ENCODE measurements at places on chromosomes 11 and 22. TPM values are rescaled to one million over a fixed set of nuclear protein-coding genes. Genes with fewer than 3 reads are reported as not detected.

DNA sequence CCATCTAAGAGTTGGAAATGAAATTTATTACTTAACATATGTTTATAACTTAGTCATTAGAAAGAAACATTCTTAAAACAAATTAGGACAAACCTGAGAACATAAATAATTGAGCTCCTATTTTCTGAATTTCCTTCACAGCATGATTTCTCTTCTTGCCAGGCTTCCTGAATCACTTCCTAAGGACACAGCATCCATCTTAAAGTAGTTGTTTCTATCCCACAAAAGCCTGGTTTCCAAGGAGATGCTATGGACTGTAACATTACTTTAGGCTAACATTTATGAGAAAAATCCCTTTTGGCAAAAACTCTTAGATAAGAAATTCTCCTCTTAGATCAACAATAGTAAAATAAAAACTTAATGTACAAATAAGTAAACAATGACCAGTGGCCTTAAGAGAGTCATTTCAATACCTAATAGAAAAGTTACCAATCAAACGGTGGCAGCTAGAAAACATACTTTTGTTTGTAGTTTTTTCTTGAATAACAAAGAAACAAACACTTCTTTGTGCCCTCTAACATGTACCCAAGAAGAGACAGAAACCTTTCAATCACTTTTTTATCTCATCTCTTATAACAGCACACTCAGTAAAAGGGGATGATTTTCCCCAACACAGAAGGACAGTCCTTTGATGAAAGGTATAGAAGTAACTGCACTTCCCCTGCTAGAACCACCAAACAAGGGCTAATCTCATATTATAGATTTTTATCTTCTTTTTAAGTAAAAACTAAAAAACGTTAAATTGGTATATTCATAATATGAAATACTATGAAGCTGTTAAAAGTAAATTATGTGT is 74.5 kb downstream of the TTC28 start:
- H3K27ac ChIP-seq = no peak overlapping the region
- no peak overlapping the region for H3K4me3 ChIP-seq
- no peak for DNase-seq
- no peaks in the 10 kb centered on the region for H3K4me1 ChIP-seq
- H3K27me3 ChIP-seq = no peaks in the 10 kb centered on the region

GRCh38 chr11:20110908-20111669 is 49.2 kb downstream of the DBX1 start:
- DNase-seq = peak; percentile 35
- H3K4me1 ChIP-seq = peaks cover 6% of the 10 kb centered on the region
- peaks cover 39% of the 10 kb centered on the region for H3K36me3 ChIP-seq

GRCh38 chr11:9046481-9046880 is 42.7 kb upstream of the NRIP3 start:
- H3K36me3 ChIP-seq = no peaks in the 10 kb centered on the region
- no peaks in the 10 kb centered on the region for H3K27me3 ChIP-seq
- H3K27ac ChIP-seq = no peak overlapping the region
- no peaks in the 10 kb centered on the region for H3K4me1 ChIP-seq
- no peak overlapping the region for H3K4me3 ChIP-seq

DNA sequence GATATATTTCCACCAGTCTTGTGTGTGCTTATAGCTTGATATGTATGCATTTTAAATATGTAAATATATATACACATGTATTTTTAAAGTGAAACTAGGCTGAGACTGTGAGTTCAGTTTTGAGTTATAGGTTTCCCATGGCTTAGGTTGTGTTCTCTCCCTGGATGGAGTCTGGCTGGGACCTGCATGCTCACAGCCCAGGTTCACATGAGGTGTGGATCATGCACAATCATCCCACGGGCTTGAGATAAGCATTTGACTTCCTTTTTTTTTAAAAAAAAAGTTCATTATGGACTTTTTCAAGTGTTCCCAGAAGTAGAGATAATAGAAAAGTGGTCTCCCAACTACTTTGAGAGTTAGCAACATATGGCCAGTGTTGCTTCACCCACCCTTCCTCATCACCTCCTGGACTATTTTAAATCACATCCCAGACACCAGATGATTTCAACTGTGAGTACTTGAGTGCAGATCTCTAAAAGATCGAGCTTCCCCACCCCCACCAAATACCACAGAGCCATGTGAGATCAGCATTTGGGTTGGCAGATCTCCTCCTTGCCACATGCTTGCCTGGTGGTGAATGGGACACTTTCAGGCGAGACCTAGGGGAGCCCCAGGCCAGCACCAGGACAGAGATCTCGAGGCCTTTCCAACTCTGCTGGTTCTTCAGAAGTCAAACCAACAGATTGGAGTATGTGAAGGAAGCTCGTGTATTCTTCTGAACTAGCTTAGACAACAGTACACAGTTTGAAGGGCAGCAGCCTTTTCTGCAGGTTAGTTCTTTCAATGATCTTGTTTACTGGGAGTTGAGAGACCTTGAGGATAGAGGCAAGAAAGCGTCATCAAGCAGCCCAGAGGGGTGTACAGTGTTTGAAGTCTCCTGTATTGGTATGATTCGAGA is 15.9 kb downstream of the MED15 start:
- H3K27me3 ChIP-seq = no peaks in the 10 kb centered on the region
- H3K4me1 ChIP-seq = peaks cover 15% of the 10 kb centered on the region
- H3K4me3 ChIP-seq = no peak overlapping the region

The CNIH2 gene
- 4.0 TPM for polyA plus RNA-seq

The PATE2 gene
- polyA plus RNA-seq = not detected

The KDM4D gene
- polyA plus RNA-seq = 1.8 TPM

GRCh38 chr22:38491707-38492348 is 14.3 kb downstream of the DDX17 start:
- H3K27ac ChIP-seq = no peak overlapping the region
- peaks cover 100% of the 10 kb centered on the region for H3K36me3 ChIP-seq
- DNase-seq = no peak
- no peak overlapping the region for H3K4me3 ChIP-seq
- no peaks in the 10 kb centered on the region for H3K27me3 ChIP-seq

The C1QTNF4 gene
- 6.9 TPM for polyA plus RNA-seq

The PGR gene
- 4.0 TPM for polyA plus RNA-seq

GRCh38 chr11:124147951-124148350 is 32.7 kb downstream of the VWA5A start:
- no peak overlapping the region for H3K27ac ChIP-seq
- H3K36me3 ChIP-seq = no peaks in the 10 kb centered on the region
- H3K27me3 ChIP-seq = no peaks in the 10 kb centered on the region
- H3K4me1 ChIP-seq = no peaks in the 10 kb centered on the region
- no peak for DNase-seq
- H3K4me3 ChIP-seq = no peak overlapping the region

DNA sequence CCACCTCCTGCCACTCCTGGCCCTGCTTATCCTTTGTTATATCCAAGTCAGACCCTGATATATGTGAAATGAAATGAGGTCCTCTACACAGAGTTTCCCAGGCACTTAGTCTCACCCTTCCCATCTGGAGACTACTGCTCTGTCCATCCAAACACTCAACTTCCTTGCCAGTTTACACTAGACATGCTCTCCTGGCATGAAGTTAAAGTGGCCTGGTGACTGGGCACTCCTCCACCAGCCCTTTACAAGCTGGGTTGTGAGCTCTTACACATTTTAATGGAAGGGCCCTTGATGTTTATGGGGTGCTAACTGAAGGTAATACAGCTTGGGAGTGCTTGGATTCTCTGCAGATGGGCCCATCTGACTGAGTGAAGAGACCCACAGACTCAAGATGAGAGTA is 216.1 kb upstream of the NARS2 start:
- no peaks in the 10 kb centered on the region for H3K36me3 ChIP-seq

GRCh38 chr11:115524572-115524971 is 20.4 kb upstream of the CADM1 start:
- H3K27me3 ChIP-seq = no peaks in the 10 kb centered on the region
- no peak overlapping the region for H3K27ac ChIP-seq
- no peaks in the 10 kb centered on the region for H3K4me1 ChIP-seq
- H3K4me3 ChIP-seq = no peak overlapping the region
- DNase-seq = no peak

DNA sequence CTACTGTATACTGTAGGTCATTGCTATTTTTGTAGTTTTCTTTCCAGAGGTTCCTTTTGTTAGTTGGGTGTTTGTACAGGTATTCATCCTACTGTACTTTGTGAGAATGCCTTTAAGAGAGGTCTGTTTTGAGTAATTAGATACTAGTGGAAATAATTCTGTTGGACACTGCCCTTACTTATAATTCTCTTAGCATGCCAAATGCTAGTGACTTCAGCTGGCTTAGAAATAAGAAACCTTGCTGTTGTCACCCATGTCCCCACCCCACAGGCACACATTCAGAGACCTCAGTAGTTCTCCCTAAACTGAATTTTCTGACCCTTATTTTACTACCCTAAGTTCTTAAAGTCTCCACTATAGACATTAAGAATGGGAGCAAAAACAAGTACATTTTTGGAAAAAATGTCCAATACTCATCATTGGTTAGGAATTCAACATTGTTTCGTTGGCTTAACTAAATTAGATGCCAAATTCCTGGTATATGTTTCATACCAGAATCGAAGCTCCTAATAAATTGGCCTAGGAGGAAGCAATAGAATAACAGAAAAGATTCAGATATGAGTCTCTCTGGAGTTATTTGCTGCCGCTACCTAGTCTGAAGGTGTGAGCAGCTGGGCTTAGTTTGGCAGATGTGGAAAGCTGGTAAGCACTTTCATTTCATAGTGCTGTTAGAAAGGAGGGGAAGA is 28.4 kb downstream of the ZNF143 start:
- DNase-seq = no peak
- no peaks in the 10 kb centered on the region for H3K4me1 ChIP-seq
- no peaks in the 10 kb centered on the region for H3K27me3 ChIP-seq
- no peaks in the 10 kb centered on the region for H3K36me3 ChIP-seq
- no peak overlapping the region for H3K4me3 ChIP-seq

GRCh38 chr22:43726322-43726721 is 85.8 kb downstream of the EFCAB6 start:
- no peak overlapping the region for H3K4me3 ChIP-seq
- DNase-seq = no peak
- no peaks in the 10 kb centered on the region for H3K4me1 ChIP-seq

DNA sequence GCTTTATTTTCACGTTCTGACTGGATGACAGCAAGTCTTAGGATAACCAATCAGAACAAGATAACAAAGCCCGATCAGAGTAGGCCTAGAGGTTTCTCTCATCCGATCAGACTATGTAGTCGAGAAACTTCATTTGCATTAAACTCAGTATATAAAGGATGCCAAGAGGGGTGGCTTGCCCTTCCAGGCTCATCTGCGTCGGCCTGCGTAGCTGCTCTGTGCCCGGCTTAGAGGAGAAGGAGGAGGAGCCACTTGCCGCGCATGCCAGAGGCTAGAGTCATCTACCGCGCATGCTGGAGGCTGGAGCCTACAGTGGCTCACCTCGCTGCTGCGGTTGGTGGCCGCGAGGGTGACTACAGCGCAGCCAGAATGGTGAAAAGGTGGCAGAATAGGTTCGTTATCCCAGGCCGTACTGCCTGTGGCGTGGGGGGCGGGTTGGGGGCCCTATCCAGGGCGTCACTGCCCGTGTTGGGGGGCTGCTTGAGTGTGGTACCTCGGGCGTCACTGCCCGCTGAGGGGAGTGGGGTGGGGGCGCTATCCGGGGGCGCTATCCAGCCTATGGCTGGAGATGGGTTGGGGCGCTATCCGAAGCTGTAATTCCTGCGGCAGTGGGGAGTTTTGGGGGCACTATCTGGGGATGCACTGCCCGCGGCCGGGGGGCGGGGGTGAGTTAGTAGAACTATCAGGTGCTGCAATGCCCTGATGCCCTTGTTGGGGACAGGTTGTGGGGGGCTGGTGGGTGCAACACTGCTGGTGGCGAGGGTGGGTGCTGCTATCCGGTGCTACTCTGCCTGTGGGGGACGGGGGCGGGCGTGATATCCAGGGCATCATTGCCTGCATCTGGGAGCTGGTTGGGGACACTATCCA is at the start of gene RFPL2:
TSS of gene RFPL2 (minus strand) at position 218 of the 867 bp plus-strand sequence. CDS start 2,622 bp downstream, outside the sequence.
- H3K36me3 ChIP-seq = no peaks in the 10 kb centered on the region
- peak; percentile 19 for DNase-seq
- peak within 1 kb of the TSS; percentile 26 for H3K4me3 ChIP-seq

DNA sequence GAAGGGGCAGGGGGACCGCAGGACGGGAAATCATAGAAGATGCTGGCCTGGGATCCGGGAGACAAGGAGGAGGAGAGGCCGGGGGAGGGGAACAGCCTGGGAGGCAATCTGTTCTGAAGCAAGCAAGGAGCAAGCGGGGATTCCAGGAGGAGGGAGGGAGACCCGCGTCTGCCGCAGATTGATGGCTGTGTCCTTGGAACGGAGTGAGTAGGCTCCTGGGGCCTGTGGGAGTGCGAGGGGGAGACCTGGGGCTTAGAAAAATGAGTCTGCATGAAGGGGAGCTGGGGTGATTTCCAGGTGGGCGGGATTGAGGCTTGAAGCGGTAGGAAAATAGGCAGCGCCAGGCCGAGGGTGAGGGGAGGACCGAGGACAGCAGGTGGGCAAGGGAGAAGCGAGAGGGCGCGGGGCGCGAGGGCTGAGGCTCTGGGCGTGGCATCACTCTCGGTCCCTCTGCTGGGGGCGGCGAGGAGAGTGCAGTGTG is 1.6 kb upstream of the LRRC55 start:
- peaks cover 5% of the 10 kb centered on the region for H3K4me1 ChIP-seq
- H3K36me3 ChIP-seq = no peaks in the 10 kb centered on the region
- H3K4me3 ChIP-seq = no peak overlapping the region
- DNase-seq = no peak
- no peaks in the 10 kb centered on the region for H3K27me3 ChIP-seq
- H3K27ac ChIP-seq = no peak overlapping the region

GRCh38 chr11:59218319-59218718 is 5.6 kb upstream of the MPEG1 start:
- H3K4me3 ChIP-seq = no peak overlapping the region
- H3K27ac ChIP-seq = no peak overlapping the region
- no peak for DNase-seq

The DKK3 gene
- 162 TPM for polyA plus RNA-seq

- no peaks in the 10 kb centered on the region for H3K27me3 ChIP-seq
- DNase-seq = no peak
- H3K4me1 ChIP-seq = no peaks in the 10 kb centered on the region
These were observed 5.5 kb upstream of the CXCR5 start for GRCh38 chr11:118878163-118878563.

The ANO1 gene
- 12.5 TPM for polyA plus RNA-seq

DNA sequence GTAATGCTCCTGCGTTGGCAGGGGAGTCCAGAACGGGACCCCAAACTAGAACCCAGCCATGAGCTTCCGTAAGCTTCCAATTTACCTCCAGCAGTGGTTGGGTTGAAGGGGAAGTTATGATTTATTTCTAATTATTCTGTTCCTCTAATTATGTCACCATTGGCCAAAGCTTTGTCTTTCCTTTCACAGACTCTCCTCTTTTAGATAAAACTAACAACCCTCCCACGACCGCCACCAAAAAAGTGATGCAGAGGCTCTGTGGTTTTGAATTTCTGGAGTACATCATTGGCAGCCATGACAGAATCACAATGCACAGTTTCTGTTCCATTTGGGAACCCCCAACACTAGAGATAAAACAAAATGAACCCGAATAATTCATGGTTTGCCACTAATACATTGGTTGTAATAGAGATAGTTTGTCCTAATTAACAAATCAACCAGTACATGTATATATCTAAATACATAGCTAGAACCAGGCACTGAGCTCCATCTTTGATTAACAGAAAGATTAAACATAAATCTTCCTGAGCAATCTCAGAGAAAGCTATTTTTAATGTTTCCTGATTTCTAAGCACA is 64.3 kb downstream of the ETS1 start:
- H3K4me1 ChIP-seq = peaks cover 67% of the 10 kb centered on the region
- H3K27ac ChIP-seq = peak overlapping the region; percentile 96
- H3K4me3 ChIP-seq = peak overlapping the region; percentile 53
- no peak for DNase-seq

GRCh38 chr22:28021998-28022660 is 103.1 kb upstream of the PITPNB start:
- H3K4me1 ChIP-seq = peaks cover 14% of the 10 kb centered on the region
- peak; percentile 18 for DNase-seq
- no peak overlapping the region for H3K4me3 ChIP-seq

All from left lung (tissue), 14 donors.